ENCODE measurements at places on chromosomes 3 and 15.

DNA sequence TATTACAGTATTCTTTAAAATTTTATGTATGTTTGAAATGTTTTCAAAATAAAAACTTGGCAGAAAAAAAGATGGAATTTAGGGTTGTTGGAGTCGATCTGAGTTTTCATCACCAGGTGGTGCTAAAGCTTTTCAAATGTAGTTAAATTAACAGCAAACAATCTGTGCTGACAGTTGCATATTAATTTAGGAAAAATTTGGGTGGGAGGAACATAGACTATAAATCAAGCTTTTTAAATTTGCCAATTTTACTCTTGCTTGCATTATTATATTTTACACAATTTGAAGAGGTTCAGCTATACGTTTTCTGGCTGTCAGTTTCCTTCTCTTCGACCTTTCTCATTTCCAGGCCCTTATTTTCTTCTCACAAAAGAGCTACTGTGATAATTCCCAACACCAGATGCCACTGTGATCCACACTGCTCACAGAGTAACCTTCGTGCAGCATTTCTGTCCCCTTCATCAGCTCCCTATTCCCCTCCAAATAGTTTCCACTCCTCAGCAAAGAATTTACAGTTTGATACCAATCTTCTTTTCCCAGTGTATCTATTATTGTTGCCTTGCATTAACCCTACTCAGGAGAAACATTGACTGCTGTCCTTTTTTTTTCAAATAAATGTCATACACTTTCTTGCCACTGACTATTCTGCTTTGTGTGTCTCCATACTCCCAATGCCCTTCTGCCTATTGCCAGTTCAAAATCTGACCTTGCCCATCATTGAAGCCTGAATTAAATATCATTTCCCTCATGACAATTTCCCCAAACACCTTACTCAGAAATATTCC lies 53.4 kb upstream of the EIF5A2 start:
- no peak for DNase-seq

GRCh38 chr15:64058279-64058678 lies 12.0 kb upstream of the DAPK2 start:
- DNase-seq, result no peak

DNA sequence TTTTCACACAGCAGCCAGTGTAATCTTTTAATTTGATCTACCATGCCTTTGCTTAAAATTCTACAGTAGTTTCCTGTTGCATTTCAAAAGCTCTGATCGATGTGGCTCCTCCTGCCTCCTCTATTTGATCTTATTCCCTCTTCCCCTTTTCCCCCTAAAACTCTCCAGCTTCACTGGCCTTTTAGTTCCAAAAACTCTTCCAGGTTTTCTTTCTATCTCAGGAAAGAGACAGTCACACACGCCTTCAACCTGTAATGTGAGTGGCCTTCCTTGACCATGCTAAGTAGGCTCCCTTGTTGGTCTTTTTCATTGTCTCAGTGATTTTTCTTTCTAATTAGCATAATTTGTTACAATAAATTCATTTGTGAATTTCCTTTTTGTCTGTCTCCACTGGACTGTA lies 985 bp downstream of the TEX9 start:
- DNase-seq, result no peak

GRCh38 chr3:169546368-169546767 lies 117.1 kb downstream of the MECOM start:
- no peak for DNase-seq

DNA sequence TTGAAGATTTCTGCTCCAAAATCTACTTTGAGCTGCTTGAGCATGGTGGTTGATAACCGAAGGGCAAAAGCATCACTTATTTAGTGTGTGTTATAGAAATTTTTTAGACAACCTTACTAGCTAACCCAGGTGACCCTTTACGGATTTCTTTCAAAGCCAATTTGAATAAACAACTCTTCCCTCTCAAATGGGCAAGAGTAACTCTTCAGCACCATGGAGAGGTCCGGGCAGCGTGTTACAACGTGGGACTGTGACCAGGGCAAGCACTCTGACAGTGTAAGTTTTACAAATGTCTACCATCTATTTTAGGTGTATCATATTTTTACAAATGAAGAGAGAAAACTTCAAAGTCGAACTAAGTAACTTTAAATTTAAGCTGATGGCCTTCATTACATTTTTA lies 471.8 kb downstream of the MFSD1 start:
- peak; percentile 9 for DNase-seq

- DNase-seq, result no peak
Measured at GRCh38 chr3:155327430-155327829, 33.9 kb upstream of the STRIT1 start.

- peak; percentile 80 for DNase-seq
Measured at GRCh38 chr3:129628169-129628522, 21.7 kb upstream of the PLXND1 start.

GRCh38 chr3:10322352-10322710 lies 1.4 kb upstream of the SEC13 start:
- peak; percentile 55 for DNase-seq

- DNase-seq, result no peak
Measured at GRCh38 chr3:139652561-139652960, 25.2 kb downstream of the NMNAT3 start.

DNA sequence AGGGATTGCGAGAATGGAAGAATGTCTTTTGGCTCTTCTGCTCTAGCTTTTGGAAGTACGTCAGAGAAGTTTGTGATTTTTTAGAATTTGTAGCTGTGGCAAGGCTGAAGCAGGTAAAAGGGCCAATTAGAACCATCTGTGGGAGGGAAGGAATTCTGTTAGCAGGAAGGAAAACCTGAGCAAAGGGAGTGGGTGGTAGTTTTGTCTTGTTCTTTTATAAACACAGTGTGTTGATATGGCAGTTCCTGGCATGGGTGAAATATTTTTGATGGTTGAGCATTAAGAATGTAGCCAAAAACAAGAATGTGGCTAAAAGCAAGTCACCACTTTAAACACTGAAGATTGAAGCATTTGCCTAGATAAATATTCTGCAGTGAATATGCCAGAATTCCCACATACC lies 23.8 kb downstream of the DAG1 start:
- no peak for DNase-seq

GRCh38 chr3:191397771-191398170 lies 63.2 kb upstream of the PYDC2 start:
- no peak for DNase-seq

DNA sequence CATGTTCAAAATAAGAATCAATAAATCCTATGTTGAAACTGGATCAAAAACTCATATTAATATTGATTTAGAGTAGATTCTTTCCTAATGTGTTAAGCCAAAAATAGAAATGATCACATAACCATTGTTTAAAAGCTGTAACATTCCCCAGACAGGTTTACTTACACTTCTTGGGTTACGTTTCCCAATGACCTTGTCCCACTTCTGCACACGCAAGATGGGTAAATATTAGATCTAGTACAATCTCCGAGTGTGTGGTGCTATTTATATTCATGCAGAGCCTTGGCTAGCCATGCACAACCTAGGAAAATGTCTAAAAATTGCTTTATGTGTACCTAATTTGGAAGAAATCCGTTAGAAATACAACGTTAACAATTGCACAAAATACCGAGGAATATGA lies 39.6 kb downstream of the ERC2 start:
- no peak for DNase-seq

DNA sequence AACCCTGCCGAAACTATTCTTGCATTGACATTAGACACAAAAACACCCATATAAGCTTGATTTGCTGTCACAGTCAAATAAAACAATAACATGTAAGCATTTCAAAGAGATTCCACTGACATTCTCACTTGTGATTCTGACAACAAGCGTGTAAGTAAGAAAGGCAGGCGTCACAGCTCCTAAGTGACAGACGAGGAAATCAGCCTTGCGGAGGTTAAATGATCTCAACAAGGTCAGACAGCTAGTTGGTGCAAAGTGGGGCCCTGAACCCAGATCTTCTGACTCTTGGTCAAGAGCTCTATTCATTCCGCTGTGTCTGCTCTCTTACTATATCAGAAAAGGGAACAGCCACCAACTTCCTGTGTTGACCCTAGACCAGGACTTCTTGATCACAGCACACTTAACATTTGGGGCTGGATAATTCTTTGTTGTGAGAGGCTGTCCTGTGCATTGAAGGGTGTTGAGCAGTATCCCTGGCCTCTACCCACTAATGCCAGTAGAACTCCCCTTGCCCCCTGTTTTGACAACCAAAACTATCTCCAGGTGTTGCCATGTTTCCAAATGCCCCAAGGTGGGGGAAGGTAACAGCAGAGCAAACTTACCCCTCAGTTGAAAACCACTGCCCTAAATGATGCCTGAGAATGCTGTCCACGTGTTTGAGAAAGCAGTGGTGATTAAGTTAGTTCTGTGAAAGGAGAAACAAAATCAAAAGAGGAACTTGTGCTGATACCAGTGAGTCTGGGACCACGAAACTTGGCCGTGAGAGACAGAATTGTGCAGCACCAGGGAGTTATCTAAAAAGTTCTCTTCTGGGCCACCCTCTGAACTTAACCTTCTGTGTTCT lies 86.1 kb downstream of the LIPC start:
- no peak for DNase-seq

DNA sequence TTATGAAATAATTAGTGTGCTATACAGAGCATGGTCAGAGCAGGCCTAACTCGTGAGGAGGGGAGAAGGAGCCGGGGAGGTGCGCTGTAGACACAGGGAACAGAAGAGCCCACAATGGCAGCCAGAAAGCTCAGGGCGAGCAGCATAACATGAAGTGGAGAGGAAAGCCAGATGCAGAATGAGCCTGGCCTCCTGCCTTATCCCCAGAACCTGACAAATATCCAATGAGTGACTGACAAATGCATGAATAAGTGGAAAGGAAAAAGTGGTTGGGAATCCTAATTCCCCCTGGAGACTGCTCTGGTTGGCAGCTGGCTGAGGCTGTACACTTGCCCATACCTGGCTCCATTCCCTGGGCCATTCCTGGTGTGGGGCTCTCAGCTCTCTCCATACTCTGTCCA lies 9.2 kb upstream of the MST1R start:
- no peak for DNase-seq

- DNase-seq, result no peak
Measured at GRCh38 chr3:122609798-122610559, 32.5 kb downstream of the PARP15 start.

DNA sequence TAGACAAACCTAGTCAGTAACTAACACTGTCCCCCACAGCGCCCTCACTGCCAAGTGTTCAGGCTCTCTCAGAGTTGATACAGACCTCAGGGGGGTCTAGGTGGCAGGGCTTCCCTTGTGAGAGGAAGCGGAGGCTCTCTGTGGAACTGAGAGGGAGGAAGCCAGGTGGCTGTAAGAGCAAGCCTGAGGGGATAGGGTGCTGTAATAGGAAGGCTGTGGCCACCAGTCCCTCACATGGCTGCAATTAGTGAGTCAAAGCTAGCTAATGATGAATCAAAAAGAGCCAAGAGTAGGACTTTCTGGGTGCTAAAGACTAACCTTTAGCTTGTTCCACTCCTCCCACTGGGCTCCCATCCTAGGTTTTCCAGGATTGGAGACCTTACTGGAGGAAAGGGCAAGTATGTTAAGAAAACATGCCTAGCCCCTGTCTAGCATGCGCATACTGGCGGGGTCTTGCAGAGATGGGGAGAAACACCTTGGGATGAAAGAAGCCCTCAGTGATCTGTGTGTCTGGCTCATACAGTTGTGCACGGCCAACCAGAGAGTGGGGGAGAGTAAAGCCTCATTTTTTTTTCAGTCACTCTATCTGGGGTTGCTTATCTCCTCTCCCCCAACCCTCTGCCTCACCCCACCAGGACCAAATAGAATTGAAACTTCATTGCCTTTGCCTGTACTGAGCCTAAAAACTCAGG lies 13.3 kb upstream of the SOX2 start:
- no peak for DNase-seq

DNA sequence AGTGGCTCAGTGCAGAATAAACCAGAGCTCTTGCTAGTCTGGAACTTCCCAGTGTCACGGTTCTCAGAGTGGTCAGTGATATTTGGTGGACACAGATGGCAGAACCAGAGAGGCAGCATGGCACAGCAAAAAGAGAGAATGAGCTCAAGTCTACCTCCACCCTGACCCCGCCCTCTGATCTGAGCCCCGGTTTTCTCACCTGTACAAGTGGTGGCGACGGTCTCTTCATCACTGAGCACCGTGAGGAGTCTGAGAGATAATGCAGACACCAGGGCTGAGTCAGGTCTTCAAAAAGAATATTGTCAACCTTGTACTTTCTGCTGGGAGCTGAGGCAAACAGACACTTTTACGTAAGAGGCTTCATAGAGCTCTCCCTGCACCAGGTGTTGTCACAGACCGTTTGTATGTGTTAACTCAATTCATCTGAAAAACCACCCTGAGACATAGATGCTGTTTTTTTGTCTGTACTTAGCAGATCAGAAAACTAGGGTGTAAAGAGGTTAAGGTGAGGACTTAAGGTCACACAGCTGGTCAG lies 13.2 kb downstream of the FGD5 start:
- DNase-seq, result no peak

GRCh38 chr15:30030345-30030744 lies 52.4 kb upstream of the GOLGA8J start:
- no peak for DNase-seq

GRCh38 chr15:34520566-34520965 lies 62.9 kb downstream of the GOLGA8B start:
- DNase-seq, result no peak

DNA sequence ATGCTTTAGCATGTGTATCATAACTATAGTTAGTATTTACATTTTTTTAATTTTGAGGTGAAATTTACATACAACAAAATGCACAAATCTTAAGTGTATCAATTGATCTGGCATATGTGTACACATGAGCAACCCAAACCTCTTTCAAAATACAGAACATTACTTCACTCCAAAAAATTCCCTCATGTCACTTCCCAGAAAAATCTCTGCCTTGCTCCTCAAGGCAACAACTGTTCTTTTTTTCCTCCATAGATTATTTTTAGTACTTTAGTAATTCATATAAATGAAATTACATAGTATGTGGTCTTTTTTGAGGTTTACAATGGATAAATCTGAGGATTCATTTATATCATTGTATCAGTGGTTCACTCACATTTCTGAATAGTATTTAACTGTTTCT lies 84.9 kb downstream of the TRIM42 start:
- no peak for DNase-seq

DNA sequence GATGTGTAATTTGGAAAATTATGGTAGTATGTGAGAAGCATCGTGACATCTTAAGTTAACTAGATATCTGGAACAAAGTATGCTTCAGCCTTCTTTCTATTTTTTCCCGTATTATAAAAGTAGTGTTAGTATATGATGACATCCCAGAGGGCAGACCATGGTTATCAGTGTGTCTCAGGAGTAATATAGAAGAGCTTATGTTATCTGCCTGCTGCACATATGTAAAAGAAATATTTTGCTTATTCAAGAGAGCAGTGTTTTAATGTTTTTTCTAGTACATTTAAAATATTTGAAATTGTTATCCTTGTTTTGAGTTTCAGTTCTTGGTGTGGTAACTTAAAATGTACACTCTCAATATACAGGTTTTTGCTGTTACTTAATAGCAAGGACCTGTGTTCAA lies 24.1 kb downstream of the PLCL2 start:
- no peak for DNase-seq

All from KG1 (cell line).